ENCODE measurements at places on chromosomes 16 and 17.

GRCh38 chr16:47250983-47251382 is 107.2 kb upstream of the NETO2 start:
- DNase-seq, result no peak
- H3K27me3 ChIP-seq, result no peaks in the 10 kb centered on the region
- peaks cover 41% of the 10 kb centered on the region for H3K36me3 ChIP-seq
- no peak overlapping the region for H3K4me3 ChIP-seq
- no peaks in the 10 kb centered on the region for H3K4me1 ChIP-seq

- peaks cover 4% of the 10 kb centered on the region for H3K4me1 ChIP-seq
- no peaks in the 10 kb centered on the region for H3K27me3 ChIP-seq
These were observed 69.8 kb downstream of the CLEC16A start for GRCh38 chr16:11014136-11014535.

DNA sequence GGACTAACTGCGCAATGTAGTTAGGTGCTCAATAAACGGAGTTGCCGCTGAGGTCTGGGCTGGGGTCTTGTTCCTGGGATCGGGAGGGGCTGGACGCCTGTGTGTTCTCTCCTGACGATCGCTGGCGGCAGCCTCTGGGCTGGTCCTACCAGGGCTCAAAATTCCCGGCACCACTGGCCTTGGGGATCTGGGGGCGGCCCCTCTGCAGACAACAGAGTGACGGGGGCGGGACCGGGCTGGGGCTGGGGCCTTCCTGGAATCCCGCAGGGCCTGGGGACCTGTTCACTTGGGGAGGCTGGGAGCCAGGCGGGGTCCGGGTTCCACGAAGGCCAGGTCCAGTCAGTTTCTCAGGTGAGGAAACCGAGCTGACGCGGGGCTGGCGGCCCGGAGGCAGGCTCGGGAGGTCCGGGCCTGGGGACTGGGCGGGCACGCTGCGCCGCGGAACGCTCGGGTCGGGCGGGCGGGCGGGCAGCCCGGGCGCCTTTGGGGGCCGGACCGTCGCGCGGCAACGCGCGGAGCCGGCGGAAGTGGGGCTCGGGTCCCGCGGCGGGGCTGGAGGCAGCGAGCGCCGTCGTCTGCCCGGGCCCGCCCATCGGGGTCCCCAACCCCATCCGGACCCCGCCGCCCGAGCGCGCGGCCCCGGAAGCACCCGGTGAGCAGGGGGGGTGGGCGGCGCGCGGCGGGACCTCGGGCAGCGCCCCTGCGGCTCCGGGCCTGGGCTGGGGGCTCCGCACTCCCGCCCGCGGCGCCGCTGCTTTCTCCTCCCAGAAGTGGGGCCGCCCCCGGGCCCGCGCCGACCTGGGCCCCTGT is at the start of gene PIGQ:
Gene PIGQ, plus strand, starts transcription at position 524 of the 810 bp plus-strand sequence. CDS start 4,107 bp downstream, outside the sequence.
- H3K27me3 ChIP-seq, result no peaks in the 10 kb centered on the region
- peak within 1 kb of the TSS; percentile 88 for H3K27ac ChIP-seq
- peak within 1 kb of the TSS; percentile 95 for H3K4me3 ChIP-seq
- H3K36me3 ChIP-seq, result peaks cover 6% of the 10 kb centered on the region

GRCh38 chr16:59440502-59440901 is 706.4 kb upstream of the GOT2 start:
- no peaks in the 10 kb centered on the region for H3K36me3 ChIP-seq
- no peaks in the 10 kb centered on the region for H3K4me1 ChIP-seq
- no peak overlapping the region for H3K4me3 ChIP-seq
- H3K27ac ChIP-seq, result no peak overlapping the region

- peaks cover 22% of the 10 kb centered on the region for H3K27me3 ChIP-seq
- H3K4me1 ChIP-seq, result peaks cover 26% of the 10 kb centered on the region
- peak; percentile 93 for DNase-seq
- H3K27ac ChIP-seq, result no peak overlapping the region
- H3K36me3 ChIP-seq, result no peaks in the 10 kb centered on the region
- no peak overlapping the region for H3K4me3 ChIP-seq
These were observed 10.9 kb downstream of the COPZ2 start for GRCh38 chr17:48026502-48027321.

DNA sequence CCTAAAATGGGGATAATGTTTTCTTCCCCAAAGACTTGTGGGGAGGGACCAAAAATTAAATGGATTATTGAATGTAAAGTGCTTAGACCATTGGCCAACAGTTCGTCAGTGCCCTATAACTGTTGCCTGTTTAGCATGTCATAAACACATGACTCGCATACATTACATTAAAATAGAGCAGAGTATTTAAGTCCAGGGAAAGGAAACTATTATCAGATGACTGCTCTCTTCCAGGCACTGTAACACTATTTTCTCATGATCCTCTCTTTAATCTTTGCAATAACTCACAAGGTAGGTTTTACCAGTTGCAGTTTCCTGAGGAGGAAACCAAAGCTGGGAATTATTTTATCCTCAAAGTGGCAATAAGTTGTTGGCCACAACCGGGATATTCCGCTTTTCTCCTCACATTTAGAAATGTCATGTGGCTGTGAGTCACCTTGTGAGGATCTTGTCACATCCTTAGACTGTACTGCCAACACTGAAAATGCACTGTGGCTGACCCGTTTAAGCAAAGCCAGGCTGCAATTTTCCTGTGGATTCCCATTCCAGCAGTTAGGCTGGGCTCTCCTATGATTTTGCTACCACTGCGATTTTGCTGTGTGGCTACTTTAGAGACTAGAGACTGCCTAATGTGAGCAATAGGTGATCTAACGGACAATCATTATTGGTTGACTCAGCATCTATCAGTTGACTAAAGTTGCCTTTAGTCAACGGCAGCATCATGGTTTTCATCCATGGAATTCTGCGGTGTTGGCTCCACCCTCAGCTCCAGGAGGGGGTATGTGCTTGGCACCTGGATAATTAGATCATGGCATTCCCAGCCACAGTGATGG is 58.3 kb upstream of the DHX40 start:
- H3K27me3 ChIP-seq, result no peaks in the 10 kb centered on the region
- no peaks in the 10 kb centered on the region for H3K4me1 ChIP-seq
- DNase-seq, result no peak
- no peaks in the 10 kb centered on the region for H3K36me3 ChIP-seq
- H3K4me3 ChIP-seq, result no peak overlapping the region

DNA sequence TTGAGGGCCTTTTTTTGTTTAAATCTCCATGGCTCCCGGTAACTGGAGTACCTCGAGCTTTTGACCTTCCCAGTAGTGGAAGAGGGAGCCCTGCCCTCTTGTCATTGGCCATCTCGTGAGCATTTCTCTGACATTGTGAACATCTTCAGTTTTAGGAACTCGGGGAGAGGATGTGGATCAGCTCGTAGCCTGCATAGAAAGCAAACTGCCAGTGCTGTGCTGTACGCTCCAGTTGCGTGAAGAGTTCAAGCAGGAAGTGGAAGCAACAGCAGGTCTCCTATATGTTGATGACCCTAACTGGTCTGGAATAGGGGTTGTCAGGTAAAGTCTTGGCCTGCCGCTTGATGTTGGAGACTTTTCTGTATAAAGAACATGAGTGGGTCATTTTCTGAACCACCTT is 24.3 kb downstream of the NTAN1 start:
- H3K27me3 ChIP-seq, result no peaks in the 10 kb centered on the region
- no peak overlapping the region for H3K4me3 ChIP-seq
- peak overlapping the region; percentile 7 for H3K27ac ChIP-seq
- H3K4me1 ChIP-seq, result peaks cover 16% of the 10 kb centered on the region

DNA sequence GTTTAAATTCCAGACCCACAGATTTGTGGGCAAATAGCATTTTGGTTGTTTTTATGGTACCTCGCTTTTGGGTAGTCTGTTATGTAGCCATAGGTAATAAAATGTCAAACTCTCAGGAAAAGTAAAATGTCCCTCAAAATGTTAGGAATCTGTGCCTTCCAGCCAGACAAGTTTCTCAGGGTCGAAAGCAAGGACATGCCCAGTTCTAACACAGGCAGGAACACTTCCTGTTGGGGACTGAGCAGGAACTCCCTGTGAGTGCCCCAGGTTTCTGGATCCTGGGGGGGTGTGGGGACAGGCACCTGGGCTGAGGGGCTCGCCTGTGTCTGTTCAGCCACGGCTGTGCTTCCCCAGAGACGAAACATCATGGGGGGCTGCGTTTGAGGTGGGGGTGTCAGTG is 62.3 kb downstream of the GNA13 start:
- no peaks in the 10 kb centered on the region for H3K36me3 ChIP-seq
- H3K27ac ChIP-seq, result no peak overlapping the region
- H3K4me3 ChIP-seq, result no peak overlapping the region
- no peaks in the 10 kb centered on the region for H3K4me1 ChIP-seq

DNA sequence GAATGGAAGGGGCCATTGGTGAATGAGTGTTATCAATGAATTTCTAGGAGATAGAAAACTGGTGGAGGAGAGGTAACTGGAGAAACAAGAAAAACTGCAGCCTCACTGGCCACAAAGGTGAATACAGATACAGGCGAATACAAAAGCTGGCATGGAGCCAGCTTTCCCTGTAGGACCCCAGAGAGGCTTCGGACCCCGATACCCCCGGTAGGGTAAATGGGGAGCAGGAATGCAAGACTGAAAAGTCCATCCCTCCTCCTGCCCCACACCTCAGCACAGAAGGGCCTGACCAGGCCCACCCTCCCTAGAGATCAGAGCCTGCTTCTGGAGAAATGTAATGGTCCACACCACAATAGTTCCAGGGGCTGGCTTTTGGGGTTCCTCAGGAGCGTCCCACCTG is 4.9 kb upstream of the MYLK3 start:
- H3K4me1 ChIP-seq, result peaks cover 12% of the 10 kb centered on the region
- peak; percentile 50 for DNase-seq
- no peak overlapping the region for H3K4me3 ChIP-seq
- H3K36me3 ChIP-seq, result no peaks in the 10 kb centered on the region

DNA sequence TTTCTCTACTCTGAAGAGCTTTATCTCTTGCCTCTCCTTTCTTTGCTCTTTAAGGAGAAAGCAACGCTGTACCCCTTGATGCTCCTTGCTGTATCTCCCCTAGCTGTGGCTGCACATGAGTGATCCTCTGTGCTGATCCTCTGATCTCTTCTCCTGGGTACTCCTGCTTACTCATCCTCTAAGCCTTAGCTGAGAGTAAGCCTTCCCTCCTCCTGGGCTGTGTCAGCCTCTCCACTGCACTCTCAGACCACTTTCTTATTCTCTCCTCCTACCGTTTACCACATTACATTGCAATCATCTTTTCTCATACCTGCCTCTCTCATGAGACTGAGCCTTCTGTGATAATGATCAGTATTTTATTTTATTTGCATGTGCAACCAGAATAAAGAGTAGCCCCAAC is 25.1 kb downstream of the SOX9 start:
- no peaks in the 10 kb centered on the region for H3K36me3 ChIP-seq
- H3K4me3 ChIP-seq, result no peak overlapping the region
- no peak for DNase-seq
- no peaks in the 10 kb centered on the region for H3K4me1 ChIP-seq

GRCh38 chr17:50887705-50888245 is 21.6 kb upstream of the TOB1 start:
- peaks cover 9% of the 10 kb centered on the region for H3K4me1 ChIP-seq
- no peak overlapping the region for H3K27ac ChIP-seq
- no peaks in the 10 kb centered on the region for H3K27me3 ChIP-seq
- no peak overlapping the region for H3K4me3 ChIP-seq

GRCh38 chr16:50731130-50731988 is 10.5 kb upstream of the CYLD start:
- H3K27me3 ChIP-seq, result no peaks in the 10 kb centered on the region
- H3K36me3 ChIP-seq, result no peaks in the 10 kb centered on the region
- DNase-seq, result no peak
- H3K4me1 ChIP-seq, result no peaks in the 10 kb centered on the region

DNA sequence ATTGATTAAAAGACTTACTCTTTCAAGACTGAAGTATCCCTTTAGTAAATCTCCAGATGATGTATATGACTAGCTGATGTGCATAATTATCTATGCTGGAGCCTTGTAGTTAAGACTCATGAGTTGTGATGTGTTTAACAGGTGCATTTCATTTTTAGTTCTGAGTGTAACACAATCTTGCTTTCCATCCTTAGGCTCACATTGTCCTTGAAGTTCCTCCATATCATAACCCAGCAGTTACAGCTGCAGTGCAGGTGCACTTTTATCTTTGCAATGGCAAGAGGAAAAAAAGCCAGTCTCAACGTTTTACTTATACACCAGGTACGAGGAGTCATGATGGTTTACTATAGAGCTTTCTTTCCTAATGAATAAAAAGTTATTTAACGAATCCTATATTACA is 52.9 kb downstream of the ESRP2 start:
- no peak overlapping the region for H3K27ac ChIP-seq
- no peaks in the 10 kb centered on the region for H3K4me1 ChIP-seq
- H3K4me3 ChIP-seq, result no peak overlapping the region

DNA sequence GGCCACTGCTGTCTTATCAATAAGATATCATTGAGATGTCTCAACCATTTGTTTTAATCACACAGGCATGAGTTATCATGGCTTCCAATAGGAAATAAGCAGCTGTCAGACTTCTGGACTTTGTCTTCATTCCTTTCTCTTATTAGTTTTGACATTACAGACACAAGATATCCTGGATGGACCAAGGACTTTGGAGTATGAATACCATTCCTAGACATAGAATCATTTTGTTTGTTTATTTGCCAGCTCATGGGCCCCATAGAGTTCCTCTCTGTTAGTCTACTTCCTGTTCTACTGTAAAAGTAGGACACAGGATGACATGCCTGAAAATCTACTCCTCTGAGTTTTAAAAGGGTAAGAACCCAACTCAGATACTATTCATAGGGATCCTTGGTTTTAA is 77.7 kb upstream of the KCNJ16 start:
- H3K4me3 ChIP-seq, result no peak overlapping the region
- DNase-seq, result no peak
- no peak overlapping the region for H3K27ac ChIP-seq
- H3K36me3 ChIP-seq, result no peaks in the 10 kb centered on the region
- H3K27me3 ChIP-seq, result no peaks in the 10 kb centered on the region

GRCh38 chr17:17931159-17931558 is 41.0 kb downstream of the TOM1L2 start:
- DNase-seq, result no peak
- no peaks in the 10 kb centered on the region for H3K27me3 ChIP-seq

- no peaks in the 10 kb centered on the region for H3K27me3 ChIP-seq
- no peak overlapping the region for H3K27ac ChIP-seq
- H3K36me3 ChIP-seq, result no peaks in the 10 kb centered on the region
These were observed 17.6 kb upstream of the SPPL2C start for GRCh38 chr17:45826919-45827588.

- no peak for DNase-seq
- H3K27me3 ChIP-seq, result no peaks in the 10 kb centered on the region
- peaks cover 40% of the 10 kb centered on the region for H3K36me3 ChIP-seq
- peak overlapping the region; percentile 61 for H3K4me3 ChIP-seq
- H3K27ac ChIP-seq, result peak overlapping the region; percentile 86
These were observed 613 bp downstream of the ECI1 start for GRCh38 chr16:2250652-2251295.

DNA sequence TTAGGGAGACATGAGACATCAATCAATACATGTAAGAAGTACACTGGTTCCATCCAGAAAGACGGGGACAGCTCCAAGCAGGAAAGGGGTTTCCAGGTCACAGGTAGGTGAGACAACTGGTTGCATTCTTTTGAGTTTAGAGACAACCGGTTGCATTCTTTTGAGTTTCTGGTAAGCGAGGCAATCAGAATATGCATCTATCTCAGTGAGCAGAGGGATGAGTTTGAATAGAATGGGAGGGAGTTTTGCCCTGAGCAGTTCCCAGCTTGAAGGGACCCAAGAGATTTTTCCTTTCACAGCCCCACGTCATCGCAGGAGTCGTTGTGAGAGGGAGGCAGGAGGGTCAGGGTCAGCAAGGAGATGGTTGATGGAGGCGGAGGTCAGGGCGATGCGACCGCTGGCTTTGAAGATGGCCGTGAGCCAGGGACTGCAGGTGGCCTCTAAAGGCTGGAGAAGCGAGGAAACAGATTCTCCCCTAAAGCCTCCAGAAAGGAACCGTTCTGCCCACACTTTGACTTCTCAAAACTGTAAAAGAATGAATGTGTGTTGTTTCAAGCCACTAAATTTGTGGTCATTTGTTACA is 36.5 kb downstream of the IRF8 start:
- no peaks in the 10 kb centered on the region for H3K36me3 ChIP-seq
- peaks cover 81% of the 10 kb centered on the region for H3K4me1 ChIP-seq
- DNase-seq, result no peak
- H3K27me3 ChIP-seq, result no peaks in the 10 kb centered on the region
- no peak overlapping the region for H3K4me3 ChIP-seq

- no peak overlapping the region for H3K27ac ChIP-seq
- peaks cover 2% of the 10 kb centered on the region for H3K27me3 ChIP-seq
These were observed 36.1 kb upstream of the PHB1 start for GRCh38 chr17:49450735-49451134.
